ENCODE measurements at places on chromosomes 2 and 18. TPM values are rescaled to one million over a fixed set of nuclear protein-coding genes. Genes with fewer than 3 reads are reported as not detected.

The PPP1R1C gene
- total RNA-seq: 1.5 TPM

The SCYGR1 gene
- not detected for total RNA-seq

The PJVK gene
- total RNA-seq: 1.2 TPM

The DSG1 gene
- total RNA-seq: not detected

The CNGA3 gene
- total RNA-seq: not detected

The RAX gene
- not detected for total RNA-seq

The ZNF385B gene
- total RNA-seq: 4.0 TPM

The MC4R gene
- total RNA-seq: not detected

The FAM110C gene
- 1.2 TPM for total RNA-seq

The POTEJ gene
- total RNA-seq: 0.04 TPM

The LGALSL gene
- 22.6 TPM for total RNA-seq

The FOXD4L1 gene
- 0.14 TPM for total RNA-seq

GRCh38 chr2:136113209-136113971 lies 4.6 kb downstream of the CXCR4 start:
- DNase-seq: no peak

DNA sequence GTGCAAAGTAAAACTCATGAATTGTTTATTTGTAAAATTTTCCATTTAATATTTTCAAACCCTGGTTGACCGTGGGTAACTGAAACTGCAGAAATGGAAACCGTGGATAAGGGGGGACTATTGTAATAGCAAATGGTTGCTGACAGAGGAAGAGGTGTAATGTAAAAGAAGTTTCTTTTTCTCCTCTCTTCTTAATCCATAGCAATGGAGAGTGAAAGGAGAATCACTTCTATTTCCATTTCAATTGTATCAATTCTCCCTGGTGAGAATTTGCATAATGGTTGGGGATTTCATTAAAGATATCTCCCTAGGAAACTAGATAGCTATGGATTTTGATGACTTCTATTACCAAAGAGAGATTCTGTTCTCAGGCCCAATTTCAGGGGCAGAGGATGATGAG lies 24.8 kb downstream of the TACR1 start:
- DNase-seq: no peak

GRCh38 chr2:13030606-13031005 lies 313.9 kb downstream of the TRIB2 start:
- no peak for DNase-seq

- DNase-seq: peak; percentile 76
Measured at GRCh38 chr2:8677646-8678592, 3.9 kb upstream of the ID2 start.

GRCh38 chr18:76922107-76922506 lies 99.8 kb downstream of the ZNF236 start:
- peak; percentile 22 for DNase-seq

DNA sequence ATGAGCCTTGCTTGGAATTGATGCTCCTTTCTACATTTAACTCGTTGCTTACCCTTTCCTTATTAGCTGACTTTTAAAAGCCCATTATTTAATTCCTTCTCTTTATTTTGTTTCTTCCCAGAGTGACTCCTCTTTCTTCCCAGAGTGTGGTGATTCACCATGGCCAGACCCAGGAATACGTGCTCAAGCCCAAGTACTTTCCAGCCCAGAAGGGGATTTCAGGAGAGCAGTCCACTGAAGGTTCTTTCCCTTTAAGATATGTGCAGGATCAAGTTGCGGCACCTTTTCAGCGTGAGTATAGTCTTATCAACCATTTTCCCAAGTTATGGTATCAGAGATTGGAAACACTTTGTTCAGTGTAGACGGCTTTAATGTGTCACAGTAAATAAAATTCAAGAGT lies 163.7 kb downstream of the LTBP1 start:
- no peak for DNase-seq

GRCh38 chr2:33071591-33071990 lies 124.8 kb downstream of the LTBP1 start:
- DNase-seq: no peak

GRCh38 chr18:79490626-79491041 lies 94.9 kb downstream of the NFATC1 start:
- no peak for DNase-seq

GRCh38 chr18:47528343-47528742 lies 276.9 kb upstream of the SKOR2 start:
- DNase-seq: no peak

GRCh38 chr2:145851730-145852129 lies 1331.8 kb upstream of the ZEB2 start:
- no peak for DNase-seq

- no peak for DNase-seq
Measured at GRCh38 chr2:168819050-168819715, 16.7 kb downstream of the NOSTRIN start.

DNA sequence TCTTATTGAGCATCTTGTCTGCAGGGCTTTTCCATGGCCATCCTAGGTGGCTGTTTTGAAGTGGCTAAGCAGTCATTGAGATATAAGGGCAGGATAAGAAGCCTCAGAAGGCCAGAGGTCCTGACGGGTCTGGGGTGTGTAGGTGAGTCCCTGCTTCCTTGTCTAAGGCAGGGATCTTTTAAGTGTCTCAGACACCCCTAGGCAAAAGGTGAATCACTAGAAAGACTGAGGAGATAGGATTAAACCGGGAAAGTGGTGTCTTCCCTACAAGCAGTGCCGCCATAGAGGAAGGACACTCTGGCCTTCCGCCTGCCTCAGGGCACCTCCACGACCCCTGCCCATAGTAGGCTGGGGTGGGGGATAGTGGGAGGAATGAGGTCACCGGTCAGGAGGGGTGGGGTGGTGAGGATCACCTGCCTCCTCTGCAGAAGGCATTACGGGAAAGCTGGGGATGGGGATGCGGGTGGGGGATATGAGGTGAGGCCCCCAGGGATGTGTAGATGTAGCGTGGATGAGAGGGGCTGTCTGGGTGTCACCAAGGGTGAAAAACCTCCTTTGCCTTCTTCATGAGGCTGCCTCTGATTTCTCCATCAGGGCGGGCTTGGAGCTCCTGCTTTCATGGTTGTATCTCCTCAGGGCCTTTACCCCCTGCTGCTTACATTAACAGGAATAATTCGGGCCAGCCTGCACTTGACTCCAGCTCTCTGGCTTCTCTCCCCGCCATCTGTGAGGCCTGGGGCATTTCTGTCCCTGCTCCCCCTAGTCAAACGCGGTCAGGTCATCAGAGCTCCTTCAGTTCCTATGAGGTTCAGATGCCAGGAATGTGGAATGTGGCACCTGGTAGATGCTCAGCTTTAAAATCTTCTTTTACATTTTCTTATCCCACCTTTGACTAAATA lies 244.0 kb downstream of the DYSF start:
- DNase-seq: no peak

DNA sequence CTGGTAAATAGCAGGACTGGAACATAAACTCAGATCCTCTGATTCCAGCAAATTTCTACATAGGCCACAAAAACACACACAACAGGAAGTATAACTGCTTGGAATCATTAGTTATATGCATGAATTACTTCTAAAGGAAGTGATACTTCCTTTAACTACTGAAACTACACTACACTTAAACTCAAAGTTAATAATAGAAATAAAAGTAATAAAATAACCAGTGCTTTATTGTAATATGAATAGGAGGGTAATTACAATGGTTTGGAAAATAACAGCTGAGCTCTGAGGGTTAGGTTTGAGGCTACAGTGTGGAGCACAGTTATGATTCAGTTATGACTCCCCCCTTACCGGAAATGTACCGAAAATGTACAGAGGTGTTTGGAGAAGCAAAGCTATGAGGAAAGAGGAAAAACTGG lies 18.5 kb upstream of the POLI start:
- no peak for DNase-seq

- no peak for DNase-seq
Measured at GRCh38 chr2:191150600-191151330, at the start of gene STAT4. STAT4 (minus strand) TSS chr2:191150994; CDS start chr2:191148203, 2,791 bp downstream.

GRCh38 chr18:32930695-32931301 lies 158.0 kb upstream of the KLHL14 start:
- DNase-seq: peak; percentile 55

DNA sequence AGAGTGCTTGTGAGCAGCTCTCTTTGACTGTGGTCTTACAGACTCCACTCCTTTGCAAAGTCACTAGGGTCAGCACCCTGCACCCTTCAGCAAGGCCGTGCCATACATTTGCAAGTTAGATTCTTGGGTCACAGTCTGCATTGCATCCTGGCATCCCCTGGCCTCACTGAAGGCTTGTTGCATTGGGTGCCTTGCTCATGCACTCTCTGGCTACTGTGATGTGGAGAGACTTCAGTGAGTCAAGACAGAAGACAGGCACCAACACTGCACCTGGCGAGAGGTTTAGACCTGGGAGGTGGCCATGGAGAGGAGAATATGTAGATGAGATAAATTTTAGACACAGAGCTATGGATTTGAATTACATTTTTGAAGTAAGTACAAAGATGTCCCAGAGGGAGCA lies 146.4 kb upstream of the COPS8 start:
- no peak for DNase-seq

- no peak for DNase-seq
Measured at GRCh38 chr2:174577967-174578589, 19.5 kb downstream of the WIPF1 start.

DNA sequence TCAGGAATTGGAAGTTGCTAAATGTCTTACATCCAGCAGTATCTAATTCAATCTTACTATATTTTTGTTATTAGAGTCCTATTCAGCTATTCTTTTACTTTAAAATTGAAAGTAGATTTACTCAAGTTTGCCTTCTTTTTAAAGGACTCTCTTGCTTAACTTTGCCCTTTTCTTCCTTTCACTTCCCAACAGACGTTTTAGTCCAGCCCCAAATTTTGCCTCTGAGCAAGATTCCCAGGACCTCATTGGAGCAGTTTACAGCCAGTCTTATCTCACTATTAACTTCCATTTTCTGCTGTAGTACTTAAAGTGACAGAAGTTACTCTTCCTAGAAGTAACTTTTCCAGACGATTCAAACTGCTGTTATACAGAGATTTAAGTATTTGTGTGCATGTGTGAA lies 1.7 kb upstream of the PRKD3 start:
- no peak for DNase-seq

GRCh38 chr2:1745171-1746023 lies 1.1 kb upstream of the PXDN start:
- DNase-seq: no peak

Data from HepG2 (cell line).